ENCODE measurements at places on chromosomes 5 and 9. TPM values are rescaled to one million over a fixed set of nuclear protein-coding genes. Genes with fewer than 3 reads are reported as not detected.

DNA sequence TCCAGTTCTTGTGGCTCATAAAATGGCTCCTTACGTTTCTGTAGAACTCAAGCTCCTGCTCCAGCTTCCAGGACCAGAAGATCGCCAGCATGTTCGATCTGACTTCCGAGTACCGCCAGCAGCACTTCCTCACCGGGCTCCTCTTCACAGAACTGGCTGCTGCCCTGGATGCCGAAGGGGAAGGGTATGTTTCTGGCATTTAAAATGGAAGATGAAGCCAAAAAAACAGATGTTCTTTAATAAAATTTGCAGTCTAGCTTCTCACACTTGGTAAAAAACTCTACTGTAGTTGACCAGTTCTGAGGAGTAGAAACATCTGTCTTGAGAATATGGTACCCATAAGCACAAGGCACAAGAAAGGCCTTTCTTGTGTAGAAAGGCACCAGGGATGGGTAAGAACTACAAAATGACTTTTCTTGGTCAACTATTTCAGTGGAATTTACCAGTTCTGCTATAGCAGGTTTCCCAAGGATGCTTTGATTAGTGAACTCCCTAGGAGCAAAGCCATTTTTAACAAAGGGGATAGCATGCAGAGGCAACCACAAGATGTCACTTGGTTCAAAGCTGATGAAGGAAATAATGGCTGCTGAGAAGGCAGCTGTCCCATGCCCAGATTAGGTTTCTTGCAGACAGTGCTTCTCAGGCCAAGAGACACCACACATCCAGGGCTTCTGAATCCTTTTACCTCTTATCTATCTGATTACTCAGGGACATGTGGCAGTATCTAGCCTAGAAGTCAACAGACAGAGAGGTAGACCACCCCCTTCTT, 192.4 kb downstream of the DOCK8 start:
- no peaks in the 10 kb centered on the region for H3K27me3 ChIP-seq
- no peak overlapping the region for H3K27ac ChIP-seq
- DNase-seq: no peak

- DNase-seq: no peak
- peak overlapping the region; percentile 0 for H3K27ac ChIP-seq
- no peaks in the 10 kb centered on the region for H3K4me1 ChIP-seq
- no peak overlapping the region for H3K4me3 ChIP-seq
- no peaks in the 10 kb centered on the region for H3K36me3 ChIP-seq
These were observed 58.6 kb downstream of the BARX1 start for GRCh38 chr9:93896496-93897033.

- H3K4me1 ChIP-seq: no peaks in the 10 kb centered on the region
- H3K4me3 ChIP-seq: no peak overlapping the region
- no peak for DNase-seq
- H3K27ac ChIP-seq: no peak overlapping the region
- no peaks in the 10 kb centered on the region for H3K36me3 ChIP-seq
These were observed 55.2 kb downstream of the MCTP1 start for GRCh38 chr5:95229646-95230045.

DNA sequence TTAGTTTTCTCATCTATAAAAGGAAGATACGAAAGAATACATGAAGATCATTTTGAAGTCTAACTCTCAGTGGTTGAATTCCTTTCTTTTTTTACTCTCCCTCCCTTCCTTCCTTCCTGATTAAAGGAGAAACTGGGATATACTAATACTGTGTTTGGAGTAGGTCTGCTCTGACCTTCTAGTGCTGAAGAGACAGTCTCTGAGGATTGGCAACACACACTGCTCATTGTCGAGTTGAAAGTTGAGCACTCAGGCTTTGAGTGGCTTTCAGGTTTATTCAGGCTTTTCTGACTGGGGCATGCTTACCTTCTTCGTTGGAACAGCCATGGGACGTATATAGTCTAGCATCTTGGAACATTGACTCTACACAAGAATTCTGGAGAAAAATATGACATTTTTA, 86.9 kb upstream of the RPS23 start:
- no peaks in the 10 kb centered on the region for H3K4me1 ChIP-seq
- no peak for DNase-seq
- H3K27me3 ChIP-seq: no peaks in the 10 kb centered on the region
- H3K4me3 ChIP-seq: no peak overlapping the region
- H3K36me3 ChIP-seq: no peaks in the 10 kb centered on the region

Gene HARS1
- total RNA-seq: 85.5 TPM

DNA sequence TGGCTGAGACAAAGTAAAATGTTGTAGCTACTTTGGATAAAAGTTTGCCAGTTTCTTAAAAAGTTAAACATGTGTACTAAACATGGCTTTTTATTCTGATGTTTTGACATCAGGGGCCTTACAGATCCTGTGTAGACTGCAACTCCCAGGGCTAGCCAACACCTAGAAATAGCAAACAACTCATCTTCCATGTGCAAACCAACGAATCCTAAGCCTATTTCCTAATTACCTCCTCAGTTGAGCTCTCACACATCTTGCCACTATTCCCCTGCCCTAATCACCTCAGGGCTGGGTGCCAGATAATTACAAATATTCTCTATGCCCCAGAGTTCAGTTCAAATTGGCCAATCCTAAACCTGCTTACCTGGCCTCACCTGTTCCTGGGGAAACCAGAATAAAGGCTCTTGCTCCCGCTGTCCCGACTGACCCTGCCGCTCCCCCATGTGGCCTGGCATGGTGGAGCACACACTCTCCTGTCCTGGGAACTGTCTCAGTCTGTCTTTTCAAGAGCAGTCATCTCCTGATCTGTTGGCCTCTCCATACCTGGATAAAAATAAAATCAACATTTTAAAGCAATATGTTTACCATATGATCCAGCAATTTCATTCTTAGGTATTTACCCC, 37.1 kb upstream of the FAM169A start:
- no peaks in the 10 kb centered on the region for H3K36me3 ChIP-seq
- peak; percentile 5 for DNase-seq
- no peak overlapping the region for H3K4me3 ChIP-seq
- H3K4me1 ChIP-seq: no peaks in the 10 kb centered on the region

DNA sequence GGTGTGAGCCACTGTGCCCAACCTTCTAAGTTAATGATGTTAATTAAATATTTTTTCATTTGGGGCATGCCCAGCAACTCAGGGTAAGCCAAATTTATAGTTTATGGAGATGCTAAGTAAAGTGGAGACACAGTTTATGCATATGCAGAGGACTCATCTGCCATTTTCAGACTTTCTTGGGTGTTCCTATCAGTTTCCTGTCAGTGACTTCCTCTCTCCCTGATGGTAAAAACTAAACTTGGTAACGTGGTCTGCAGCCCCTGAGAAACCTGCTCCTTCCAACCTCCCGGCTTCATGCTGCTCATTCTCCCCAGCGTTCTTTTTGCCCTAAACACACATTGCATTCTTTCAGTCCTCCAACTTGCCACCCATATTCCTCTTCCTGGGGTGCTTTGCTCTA, 48.4 kb upstream of the TUT7 start:
- H3K27me3 ChIP-seq: no peaks in the 10 kb centered on the region
- H3K4me3 ChIP-seq: no peak overlapping the region
- no peak overlapping the region for H3K27ac ChIP-seq

DNA sequence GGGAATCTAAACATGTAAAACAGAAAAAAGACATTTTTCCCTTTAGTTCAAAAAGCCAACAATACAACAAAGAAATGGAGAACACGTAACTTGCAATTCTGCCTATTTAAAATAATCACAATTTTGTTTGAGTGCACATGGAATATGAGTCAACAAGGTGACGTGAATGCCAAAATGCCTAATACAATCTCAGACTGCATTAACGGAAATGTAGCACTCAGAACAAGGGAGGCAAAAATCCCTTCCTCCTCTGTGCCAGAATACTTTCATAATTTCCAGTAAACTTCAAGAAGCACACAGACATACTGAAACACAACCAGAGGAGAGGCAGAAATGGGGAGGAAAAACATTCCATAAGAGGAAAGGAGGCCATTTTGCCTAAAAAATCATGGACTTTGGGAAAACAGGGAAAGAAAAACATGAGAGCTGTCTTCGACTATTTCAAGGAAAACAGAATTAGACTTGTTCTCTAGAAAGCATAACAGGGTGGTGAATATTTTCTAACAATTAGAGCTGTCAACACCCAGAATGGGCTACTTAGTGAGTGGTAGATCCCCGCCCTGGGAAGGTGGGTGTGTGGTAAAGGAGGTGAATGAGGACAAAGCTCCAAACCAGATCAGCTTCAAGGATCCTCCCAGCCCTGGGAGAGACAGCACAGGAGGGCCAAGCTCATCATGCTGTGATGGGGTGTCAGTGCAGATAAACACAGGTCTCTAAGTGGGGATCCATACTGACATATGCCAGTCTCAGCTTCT, 48.2 kb downstream of the ABCA1 start:
- no peak overlapping the region for H3K4me3 ChIP-seq
- no peak overlapping the region for H3K27ac ChIP-seq
- H3K27me3 ChIP-seq: no peaks in the 10 kb centered on the region
- peaks cover 76% of the 10 kb centered on the region for H3K36me3 ChIP-seq

Gene CCL21
- not detected for total RNA-seq

DNA sequence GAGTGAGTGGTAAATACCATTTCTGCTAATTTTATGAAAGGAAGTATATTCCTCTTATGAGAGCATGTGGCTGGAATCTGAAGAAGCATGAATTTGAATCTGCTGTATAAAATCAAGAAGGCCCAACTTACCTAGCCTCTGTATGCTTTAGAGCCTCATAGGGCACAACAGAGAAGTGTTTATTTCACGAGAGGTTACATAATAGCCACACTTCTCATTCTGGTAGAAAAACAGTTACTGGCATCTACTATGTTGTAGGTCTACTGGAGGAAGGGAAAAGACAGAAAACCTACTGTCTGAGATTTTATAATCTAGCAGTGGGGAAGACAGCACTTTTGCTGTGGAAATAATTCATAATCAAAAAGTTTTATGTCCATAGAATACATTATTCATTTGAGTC, 172.6 kb upstream of the ZNF608 start:
- DNase-seq: no peak
- no peaks in the 10 kb centered on the region for H3K27me3 ChIP-seq
- H3K36me3 ChIP-seq: no peaks in the 10 kb centered on the region
- H3K4me1 ChIP-seq: no peaks in the 10 kb centered on the region
- H3K4me3 ChIP-seq: no peak overlapping the region

- no peak for DNase-seq
- H3K27me3 ChIP-seq: no peaks in the 10 kb centered on the region
- H3K4me3 ChIP-seq: no peak overlapping the region
- H3K27ac ChIP-seq: no peak overlapping the region
- H3K4me1 ChIP-seq: no peaks in the 10 kb centered on the region
These were observed 82.7 kb downstream of the ZSWIM6 start for GRCh38 chr5:61414806-61415205.

Gene KIF27
- 5.3 TPM for total RNA-seq

Measured in naive thymus-derived CD4-positive, alpha-beta T cell (primary cell).